Amniotic epithelial cell (primary cell): ENCODE measurements at places on chromosomes 13 and 19.

DNA sequence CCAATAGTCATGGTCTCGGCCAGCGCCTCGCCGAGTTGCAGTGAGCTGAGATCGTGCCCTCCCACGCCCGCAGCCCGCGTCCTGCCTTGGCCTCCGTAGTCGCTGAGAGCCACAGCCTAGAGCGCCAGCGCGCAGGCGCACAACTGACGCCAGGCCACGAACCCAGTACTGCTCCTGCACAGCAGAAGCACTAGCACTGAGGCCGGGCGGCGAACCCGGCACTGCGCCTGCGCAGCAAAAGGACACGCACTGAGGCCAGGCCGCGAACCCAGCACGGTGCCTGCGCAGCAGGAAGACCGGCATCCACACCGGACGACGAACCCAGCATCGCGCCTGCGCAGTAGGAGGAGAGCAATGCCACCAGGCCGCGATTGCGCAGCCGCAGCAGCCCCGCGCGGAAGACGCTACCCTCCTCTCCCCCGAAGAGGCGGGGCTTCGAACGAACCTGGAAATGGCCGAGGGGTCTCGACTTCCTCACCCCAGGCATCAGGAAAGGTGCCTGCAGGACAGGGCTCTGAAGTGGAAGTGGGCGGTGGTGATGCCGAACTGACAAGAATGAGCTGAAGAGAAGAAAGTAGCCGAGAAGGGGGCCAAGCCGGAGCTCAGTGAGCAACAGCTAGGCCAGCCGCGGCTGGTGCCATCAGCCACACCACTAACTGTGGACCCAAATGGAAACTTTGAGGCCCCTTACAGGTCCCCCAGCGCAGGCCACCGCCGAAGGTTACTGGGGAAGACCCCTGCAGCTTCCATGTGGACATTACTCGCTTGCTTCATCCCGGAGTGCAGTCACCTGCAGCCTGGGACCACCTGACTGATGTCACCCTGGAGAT is 7.5 kb downstream of the F10 start:
- peak; percentile 21 for DNase-seq

- DNase-seq, result no peak
Measured at GRCh38 chr13:76697288-76697687, 188.9 kb downstream of the KCTD12 start.

GRCh38 chr13:94710065-94710781 is 2.1 kb downstream of the SOX21 start:
- no peak for DNase-seq

DNA sequence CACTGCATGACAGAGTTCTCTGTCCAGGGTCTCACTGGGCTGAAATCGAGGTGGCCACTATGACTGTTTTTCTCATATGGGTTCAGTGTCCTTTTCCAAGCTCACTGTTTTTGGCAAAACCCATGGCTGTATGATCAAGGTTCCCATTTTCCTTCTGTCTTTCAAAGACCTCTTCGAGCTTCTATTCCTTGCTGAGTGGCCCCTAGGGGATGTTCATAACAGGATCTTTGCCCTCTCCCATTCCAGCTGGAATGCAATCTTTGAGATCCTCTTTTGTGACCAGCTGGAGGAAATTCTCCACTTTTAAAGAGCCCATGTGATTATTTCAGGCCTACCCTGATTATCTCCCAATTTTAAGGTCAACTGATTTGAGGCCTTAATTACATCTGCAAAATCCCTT is 572.5 kb upstream of the SLC10A2 start:
- no peak for DNase-seq
